ENCODE measurements at places on chromosomes 12 and 14. TPM values are rescaled to one million over a fixed set of nuclear protein-coding genes. Genes with fewer than 3 reads are reported as not detected.

GRCh38 chr12:105053116-105053572 lies 31.1 kb downstream of the ALDH1L2 start:
- peak; percentile 86 for DNase-seq
- no peaks in the 10 kb centered on the region for H3K36me3 ChIP-seq
- H3K4me3 ChIP-seq = no peak overlapping the region
- H3K4me1 ChIP-seq = no peaks in the 10 kb centered on the region
- H3K27ac ChIP-seq = no peak overlapping the region

GRCh38 chr14:72333357-72333756 lies 401.1 kb downstream of the RGS6 start:
- no peak overlapping the region for H3K27ac ChIP-seq
- H3K36me3 ChIP-seq = no peaks in the 10 kb centered on the region
- H3K27me3 ChIP-seq = no peaks in the 10 kb centered on the region
- no peak overlapping the region for H3K4me3 ChIP-seq

- no peaks in the 10 kb centered on the region for H3K36me3 ChIP-seq
- H3K4me3 ChIP-seq = no peak overlapping the region
- H3K4me1 ChIP-seq = no peaks in the 10 kb centered on the region
- H3K27ac ChIP-seq = no peak overlapping the region
Measured at GRCh38 chr14:76331328-76332011, 44.5 kb upstream of the ESRRB start.

GRCh38 chr14:91068642-91069041 lies 8.2 kb upstream of the RPS6KA5 start:
- H3K27ac ChIP-seq = no peak overlapping the region
- H3K4me1 ChIP-seq = no peaks in the 10 kb centered on the region
- DNase-seq = no peak
- H3K27me3 ChIP-seq = no peaks in the 10 kb centered on the region

DNA sequence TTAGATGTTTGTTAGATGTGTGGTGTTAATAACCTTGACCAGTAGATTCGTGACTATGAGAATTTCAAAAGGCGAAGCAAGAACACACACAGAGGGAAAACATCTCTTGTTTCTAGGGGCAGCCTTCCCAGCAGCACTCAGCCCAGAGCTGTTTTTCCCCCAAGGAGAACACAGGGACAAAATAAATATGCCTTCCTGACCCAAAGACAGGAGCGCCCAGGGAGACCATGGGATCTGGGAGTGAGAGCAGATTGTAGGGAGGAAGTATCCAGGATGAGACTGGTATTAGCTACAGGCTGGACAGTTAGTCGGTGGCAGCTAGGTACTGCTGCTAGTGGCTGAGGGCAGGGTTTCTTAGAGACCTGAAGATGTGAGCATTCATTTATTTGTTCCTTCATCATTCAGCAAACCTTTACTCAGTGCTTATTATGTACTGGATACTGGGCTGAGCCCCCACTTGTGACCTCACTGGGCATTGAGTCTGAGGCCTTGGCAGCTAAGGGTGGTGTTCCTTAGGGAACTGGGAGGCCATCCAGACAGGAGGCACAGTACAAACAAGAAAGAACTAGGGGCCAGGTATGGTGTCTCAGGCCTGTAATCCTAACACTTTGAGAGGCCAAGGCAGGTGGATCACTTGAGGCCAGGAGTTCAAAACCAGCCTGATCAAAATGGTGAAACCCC lies 469.8 kb downstream of the ZFP36L1 start:
- H3K27me3 ChIP-seq = no peaks in the 10 kb centered on the region
- DNase-seq = no peak
- no peak overlapping the region for H3K27ac ChIP-seq
- no peaks in the 10 kb centered on the region for H3K4me1 ChIP-seq
- no peaks in the 10 kb centered on the region for H3K36me3 ChIP-seq

GRCh38 chr14:69652942-69653684 lies 41.7 kb downstream of the SUSD6 start:
- H3K27me3 ChIP-seq = no peaks in the 10 kb centered on the region
- DNase-seq = no peak
- no peak overlapping the region for H3K27ac ChIP-seq

DNA sequence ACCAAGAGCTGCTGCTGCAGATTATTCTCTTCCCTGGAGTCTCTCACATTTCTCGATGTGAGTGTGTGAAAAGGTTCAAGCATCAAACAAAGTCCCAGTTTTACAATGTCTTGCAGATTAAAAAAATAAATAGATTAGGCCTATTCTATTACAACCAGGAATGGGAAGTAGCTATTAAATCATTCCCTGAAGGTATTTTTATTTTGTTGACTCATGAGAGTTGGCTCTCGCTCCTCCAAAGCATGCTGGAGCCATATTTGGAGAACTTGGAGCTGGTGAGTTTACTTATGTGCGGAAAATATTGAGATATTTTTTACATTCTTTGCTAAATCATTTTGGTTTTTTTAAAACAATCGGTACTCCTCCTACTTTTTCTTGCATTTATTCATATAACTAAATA lies 572.3 kb downstream of the ETNK1 start:
- H3K36me3 ChIP-seq = no peaks in the 10 kb centered on the region
- H3K27ac ChIP-seq = no peak overlapping the region
- no peaks in the 10 kb centered on the region for H3K4me1 ChIP-seq
- no peaks in the 10 kb centered on the region for H3K27me3 ChIP-seq
- DNase-seq = peak; percentile 45

DNA sequence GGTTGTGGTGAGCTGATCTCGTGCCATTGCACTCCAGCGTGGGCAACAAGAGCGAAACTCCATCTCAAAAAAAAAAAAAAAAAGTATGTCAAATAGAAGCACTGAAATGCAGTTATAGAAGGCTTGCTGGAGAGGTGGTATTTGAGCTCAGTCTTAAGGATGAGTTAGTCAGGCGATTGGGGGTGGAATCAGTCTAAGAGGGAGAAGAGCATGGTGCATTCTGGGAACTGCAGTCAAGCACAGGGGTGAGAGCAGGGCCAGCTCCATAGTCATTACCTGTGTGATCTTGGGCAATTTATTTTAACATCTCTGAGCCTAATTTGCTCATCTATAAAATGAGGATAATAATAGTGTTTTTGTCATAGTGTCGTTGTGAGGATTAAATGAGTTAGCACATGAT lies 5.9 kb upstream of the GNB3 start:
- no peak overlapping the region for H3K4me3 ChIP-seq
- H3K36me3 ChIP-seq = peaks cover 51% of the 10 kb centered on the region
- peaks cover 6% of the 10 kb centered on the region for H3K4me1 ChIP-seq
- H3K27me3 ChIP-seq = no peaks in the 10 kb centered on the region

DNA sequence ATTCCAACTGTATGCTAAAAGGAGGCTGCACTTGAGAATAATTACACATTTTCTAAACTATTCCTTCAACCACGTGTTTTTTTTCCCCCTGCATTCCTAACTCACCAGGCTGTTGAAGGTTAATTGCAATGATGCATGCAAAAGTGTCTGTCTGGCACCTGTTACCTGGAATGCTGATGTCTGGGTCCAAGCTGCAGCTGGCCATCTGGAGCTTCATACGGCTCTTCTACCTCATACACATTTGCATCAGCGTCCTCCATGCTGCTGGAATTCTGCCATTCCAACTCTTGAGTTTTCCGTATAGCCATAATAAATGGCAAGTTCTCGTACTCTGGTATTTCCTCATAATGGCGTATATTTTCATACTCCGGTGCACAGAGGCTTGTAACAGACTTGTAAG lies 8.6 kb downstream of the FGD6 start:
- H3K36me3 ChIP-seq = peaks cover 2% of the 10 kb centered on the region
- H3K27me3 ChIP-seq = no peaks in the 10 kb centered on the region
- DNase-seq = no peak
- no peak overlapping the region for H3K4me3 ChIP-seq
- H3K27ac ChIP-seq = no peak overlapping the region
- peaks cover 43% of the 10 kb centered on the region for H3K4me1 ChIP-seq

DNA sequence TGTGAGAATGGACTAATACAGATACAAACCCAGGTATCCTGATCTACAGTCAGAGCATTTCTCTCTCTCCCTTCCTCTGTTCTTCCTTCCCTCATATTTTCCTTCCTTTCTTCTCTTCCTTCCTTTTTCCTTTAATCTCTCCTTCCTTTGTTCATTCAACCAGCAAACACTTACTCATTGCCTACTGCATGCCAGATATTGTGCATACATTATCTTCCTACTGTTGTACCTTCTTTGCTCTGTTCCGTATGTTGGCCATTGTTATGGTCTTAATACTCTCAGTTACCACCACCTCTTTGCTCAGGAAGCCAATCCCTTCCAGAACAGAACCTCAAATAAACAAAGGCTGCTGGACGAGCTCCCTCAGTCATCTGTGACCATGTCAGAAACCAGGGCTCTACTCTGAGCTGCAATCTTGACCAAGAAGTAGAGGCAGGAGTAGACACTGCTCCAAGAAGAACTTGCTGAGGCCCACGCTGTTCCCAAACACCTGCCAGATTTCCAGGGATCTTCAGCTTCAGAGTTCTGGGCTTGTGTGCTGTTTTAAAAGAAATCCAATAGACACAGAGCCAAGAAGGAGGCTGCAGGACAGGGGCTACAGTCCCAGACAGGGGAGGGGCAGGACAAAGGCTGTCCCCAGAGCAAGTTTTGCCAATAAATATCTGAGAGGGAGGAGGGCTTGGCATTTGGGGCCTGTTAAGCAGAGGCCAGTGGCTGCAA lies 526.7 kb upstream of the TBX3 start:
- H3K4me3 ChIP-seq = no peak overlapping the region
- no peaks in the 10 kb centered on the region for H3K27me3 ChIP-seq
- no peak overlapping the region for H3K27ac ChIP-seq

DNA sequence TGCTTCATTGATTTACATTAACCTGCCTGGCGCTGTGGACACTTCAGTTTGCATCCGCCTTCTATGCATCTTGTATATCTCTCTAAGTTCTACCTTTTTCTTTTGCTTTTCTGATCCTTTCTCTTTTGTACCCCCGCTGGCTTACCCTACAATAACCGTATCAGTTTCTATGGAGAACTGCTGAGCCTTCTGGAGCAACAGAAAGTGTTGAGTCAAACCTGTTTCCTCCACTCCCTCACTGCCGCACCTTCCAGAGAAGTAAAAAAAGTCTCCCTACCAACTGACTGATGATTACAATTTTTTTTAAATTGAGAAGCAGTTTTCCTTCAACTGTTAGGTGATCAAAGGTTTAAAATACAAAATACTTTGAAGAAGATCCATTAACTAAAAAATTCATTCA lies 17.4 kb downstream of the EXD2 start:
- H3K36me3 ChIP-seq = no peaks in the 10 kb centered on the region
- no peaks in the 10 kb centered on the region for H3K27me3 ChIP-seq
- no peak overlapping the region for H3K4me3 ChIP-seq
- no peak overlapping the region for H3K27ac ChIP-seq

GRCh38 chr12:19970116-19970515 lies 398.2 kb upstream of the PDE3A start:
- no peak overlapping the region for H3K4me3 ChIP-seq
- H3K36me3 ChIP-seq = no peaks in the 10 kb centered on the region
- DNase-seq = no peak
- peaks cover 31% of the 10 kb centered on the region for H3K4me1 ChIP-seq
- H3K27me3 ChIP-seq = no peaks in the 10 kb centered on the region
- H3K27ac ChIP-seq = peak overlapping the region; percentile 19

DNA sequence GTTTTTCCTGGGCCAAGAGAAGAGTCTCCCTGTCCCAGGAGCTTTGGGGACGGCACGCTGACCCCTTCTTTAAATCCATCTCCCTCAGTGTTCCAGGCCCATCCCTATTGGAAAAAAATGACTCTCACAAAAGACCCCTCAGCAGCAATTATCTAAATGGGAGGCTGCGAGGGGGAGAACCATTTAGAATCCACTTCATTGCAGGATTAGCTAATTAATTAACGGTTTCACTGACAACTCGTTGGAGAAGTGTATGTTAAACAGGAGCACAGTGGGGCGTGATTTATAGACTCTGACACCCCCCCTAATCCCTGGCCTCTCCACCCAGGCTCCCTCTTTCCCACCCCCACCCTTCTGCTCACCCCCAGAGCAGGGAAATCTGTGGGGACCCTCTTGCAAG lies 162.8 kb upstream of the LHX5 start:
- H3K27ac ChIP-seq = no peak overlapping the region
- no peaks in the 10 kb centered on the region for H3K36me3 ChIP-seq
- H3K4me3 ChIP-seq = no peak overlapping the region
- no peak for DNase-seq

GRCh38 chr12:88549929-88550328 lies 30.3 kb downstream of the KITLG start:
- H3K36me3 ChIP-seq = no peaks in the 10 kb centered on the region
- DNase-seq = peak; percentile 50
- H3K27ac ChIP-seq = no peak overlapping the region
- H3K4me3 ChIP-seq = no peak overlapping the region
- H3K4me1 ChIP-seq = peaks cover 18% of the 10 kb centered on the region
- H3K27me3 ChIP-seq = no peaks in the 10 kb centered on the region

DNA sequence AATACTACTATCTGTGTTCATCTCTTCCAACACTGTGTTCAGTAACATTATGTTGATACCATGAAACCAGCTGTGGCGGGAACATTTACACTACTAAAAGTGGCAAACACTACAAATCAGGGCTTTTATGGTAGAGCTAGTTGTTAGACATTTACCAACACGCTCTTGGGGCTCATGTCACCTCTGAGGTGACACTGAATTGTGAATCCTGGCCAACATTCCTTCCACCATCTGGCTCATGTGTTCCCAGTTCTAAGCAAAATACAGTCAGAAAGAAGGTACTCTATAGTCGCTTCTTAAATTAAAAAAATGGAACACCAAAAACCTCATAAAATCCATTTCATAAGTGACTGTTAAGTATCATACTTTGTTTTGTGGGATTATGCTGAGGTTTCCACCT lies 436.6 kb downstream of the FUT8 start:
- no peaks in the 10 kb centered on the region for H3K27me3 ChIP-seq
- no peak for DNase-seq
- H3K4me3 ChIP-seq = no peak overlapping the region

GRCh38 chr14:64707661-64708060 lies 3.4 kb downstream of the PLEKHG3 start:
- peaks cover 6% of the 10 kb centered on the region for H3K27me3 ChIP-seq
- H3K4me3 ChIP-seq = no peak overlapping the region
- no peak overlapping the region for H3K27ac ChIP-seq
- peaks cover 21% of the 10 kb centered on the region for H3K4me1 ChIP-seq
- no peaks in the 10 kb centered on the region for H3K36me3 ChIP-seq

- H3K4me3 ChIP-seq = no peak overlapping the region
- H3K36me3 ChIP-seq = no peaks in the 10 kb centered on the region
- no peak for DNase-seq
- no peaks in the 10 kb centered on the region for H3K27me3 ChIP-seq
- no peak overlapping the region for H3K27ac ChIP-seq
- H3K4me1 ChIP-seq = no peaks in the 10 kb centered on the region
Measured at GRCh38 chr12:31687101-31687527, 27.6 kb downstream of the ETFBKMT start.

Gene CMAS
- total RNA-seq = 34.4 TPM

Gene GPRC5D
- total RNA-seq = not detected

Gene TCP11L2
- 15.3 TPM for total RNA-seq

Gene RFX4
- total RNA-seq = not detected

Gene TIGAR
- total RNA-seq = 31.2 TPM

Gene CLEC6A
- not detected for total RNA-seq

Gene STON2
- not detected for total RNA-seq
